ENCODE measurements at places on chromosomes 3 and 15.
A peak's percentile ranks its signal among the peaks of the same experiment; 100 is the strongest.

DNA sequence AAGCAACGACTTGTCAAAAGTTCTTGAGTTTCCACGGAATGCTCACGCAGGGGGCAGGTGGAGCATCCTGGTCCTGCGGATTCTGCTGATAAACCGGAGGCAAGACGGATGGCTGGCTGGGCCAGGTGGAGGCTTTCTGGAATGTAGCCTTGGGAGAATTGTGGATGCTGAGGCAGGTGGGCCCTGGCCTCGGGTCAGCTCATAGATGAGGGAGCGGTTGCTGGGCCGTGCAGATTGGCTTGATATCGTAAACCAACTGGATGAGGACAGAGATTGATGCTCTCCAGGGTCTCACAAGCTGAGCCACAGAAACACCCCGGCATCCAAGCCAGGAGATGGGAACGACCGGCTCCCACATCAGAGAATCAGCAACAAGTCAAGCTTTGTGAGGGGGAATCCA lies 50.0 kb upstream of the TFRC start:
- no peak for DNase-seq

- DNase-seq = peak; percentile 36
These were observed 32.1 kb downstream of the PTH1R start for GRCh38 chr3:46909535-46910161.

DNA sequence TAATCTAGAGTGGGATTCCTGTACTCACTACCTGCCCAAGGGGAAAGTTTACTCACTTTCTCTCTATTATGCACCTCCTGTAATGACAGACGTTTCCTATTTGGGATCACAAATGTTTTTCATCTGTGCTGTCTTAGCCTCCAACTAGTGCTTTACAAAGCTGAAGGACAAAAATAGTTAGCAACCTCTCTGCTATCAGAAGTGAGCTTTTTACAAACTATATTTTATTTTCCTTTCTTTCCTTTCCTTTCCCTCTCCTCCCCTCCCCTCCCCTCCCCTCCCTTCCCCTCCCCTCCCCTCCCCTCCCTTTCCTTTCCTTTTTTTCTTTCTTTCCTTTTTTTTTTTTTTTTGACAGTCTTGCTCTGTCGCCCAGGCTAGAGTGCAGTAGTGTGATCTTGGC lies 130.8 kb downstream of the UNC13C start:
- no peak for DNase-seq

GRCh38 chr15:100383302-100384107 lies 41.7 kb upstream of the ADAMTS17 start:
- DNase-seq = no peak

DNA sequence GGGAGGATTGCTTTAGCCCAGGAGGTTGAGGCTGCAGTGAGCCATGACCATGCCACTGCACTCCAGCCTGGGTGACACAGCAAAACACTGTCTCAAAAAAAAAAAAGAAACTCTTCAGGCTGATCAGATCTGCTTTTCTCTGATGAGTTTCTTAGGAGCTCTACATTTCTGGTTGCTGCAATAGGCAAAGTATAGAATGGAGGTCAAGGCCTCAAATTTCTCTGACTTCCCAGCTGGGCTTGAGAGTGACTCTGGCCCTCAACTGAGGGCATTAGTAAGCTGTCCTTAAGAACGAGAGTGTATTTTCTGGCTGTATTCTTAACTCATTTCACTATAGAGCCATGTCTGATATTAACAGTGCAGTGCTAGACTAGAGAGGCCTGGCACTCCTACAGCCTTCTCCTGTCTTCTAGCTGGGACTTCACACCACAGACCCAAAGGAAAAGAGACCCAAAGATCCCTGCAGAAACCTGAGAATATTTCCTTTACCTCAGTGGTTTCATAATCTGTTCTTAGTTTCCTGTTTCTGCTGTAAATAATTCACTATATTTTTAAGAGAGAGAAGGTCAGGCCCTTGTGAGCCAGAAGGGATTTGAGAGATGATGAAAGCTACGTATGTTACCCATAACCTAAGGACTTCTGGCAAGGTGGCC lies 2.0 kb upstream of the NR1I2 start:
- no peak for DNase-seq

DNA sequence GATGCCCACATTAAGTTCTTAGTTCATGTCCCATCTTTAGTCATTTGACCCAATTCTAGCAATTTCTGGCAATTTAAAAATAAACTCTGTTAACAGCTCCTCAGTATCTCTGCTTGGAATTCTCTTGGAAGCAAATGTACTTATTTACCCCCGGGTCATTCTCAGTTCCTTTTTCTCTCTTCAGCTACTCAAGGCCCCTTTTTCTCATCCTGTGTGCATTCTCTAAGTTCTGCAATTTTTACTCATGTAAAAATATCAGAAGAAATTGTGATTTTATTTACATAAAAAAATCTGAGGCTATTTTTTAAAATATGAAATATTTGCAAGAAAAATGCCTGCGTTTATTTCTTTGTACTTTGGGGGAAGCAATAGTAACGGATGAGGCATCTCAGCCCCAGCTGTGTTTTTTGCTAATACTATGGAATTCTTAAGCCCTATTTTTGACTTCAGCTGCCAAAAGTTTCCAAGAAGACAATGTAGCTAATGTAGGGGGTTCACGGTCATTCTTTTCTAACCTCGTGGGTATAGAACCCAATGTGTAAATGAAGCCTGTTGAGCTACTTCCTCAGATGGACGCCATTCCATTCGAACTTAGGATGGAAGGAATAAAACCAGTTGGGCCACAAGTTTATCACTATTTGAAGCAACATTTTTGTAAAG lies 20.0 kb downstream of the CERS3 start:
- DNase-seq = no peak

DNA sequence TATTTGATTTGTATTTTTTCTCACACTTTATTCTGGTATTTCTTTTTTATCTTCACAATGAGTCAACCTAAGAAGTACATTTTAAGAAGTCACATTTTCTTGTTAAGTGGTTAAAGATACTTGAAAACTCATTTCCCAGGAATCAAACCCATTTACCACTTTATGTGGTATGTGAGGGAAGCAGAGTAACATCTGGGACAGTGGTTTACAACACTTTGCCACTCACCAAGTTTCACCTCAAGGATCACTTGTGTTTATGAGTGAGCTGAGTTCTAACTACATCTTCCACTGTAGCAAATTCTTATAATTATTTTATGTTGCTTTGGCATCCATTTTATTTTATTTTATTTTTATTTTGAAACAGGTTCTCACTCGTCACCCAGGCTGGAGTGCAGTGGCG lies 53.8 kb downstream of the IGSF11 start:
- no peak for DNase-seq

- DNase-seq = no peak
These were observed 289.7 kb upstream of the TPM1 start for GRCh38 chr15:62752657-62753517.

GRCh38 chr3:45105855-45106671 lies 40.1 kb downstream of the CDCP1 start:
- no peak for DNase-seq

GRCh38 chr15:95105229-95105628 lies 873.9 kb downstream of the MCTP2 start:
- no peak for DNase-seq

DNA sequence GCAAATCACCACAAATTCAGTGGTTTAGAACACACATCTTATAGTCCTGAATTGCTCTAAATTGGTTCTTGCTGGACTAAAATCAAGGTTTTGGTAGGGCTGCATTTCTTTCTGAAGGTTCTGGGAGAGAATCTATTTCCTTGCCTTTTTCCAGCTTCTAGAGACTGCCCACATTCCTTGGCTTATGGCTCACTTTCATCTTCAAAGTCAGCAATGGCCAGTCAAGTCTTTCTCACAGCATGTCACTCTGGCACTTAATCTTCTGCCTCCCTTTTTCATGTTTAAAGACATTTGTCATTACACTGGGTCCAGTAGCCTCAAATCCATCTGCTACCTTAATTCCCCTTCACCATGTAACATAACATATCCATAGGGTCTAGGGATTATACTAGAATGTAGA lies 149.0 kb downstream of the NEK10 start:
- no peak for DNase-seq

- DNase-seq = no peak
These were observed 24.8 kb downstream of the UBE2Q2 start for GRCh38 chr15:75868019-75868418.

- no peak for DNase-seq
These were observed 23.5 kb upstream of the LRTM1 start for GRCh38 chr3:54951405-54951804.

GRCh38 chr3:191680989-191681597 lies 220.1 kb downstream of the PYDC2 start:
- no peak for DNase-seq

GRCh38 chr15:73338058-73338457 lies 30.7 kb downstream of the HCN4 start:
- DNase-seq = no peak

Data from NCI-H1048 (cell line).